ENCODE measurements at places on chromosomes 4 and X.

DNA sequence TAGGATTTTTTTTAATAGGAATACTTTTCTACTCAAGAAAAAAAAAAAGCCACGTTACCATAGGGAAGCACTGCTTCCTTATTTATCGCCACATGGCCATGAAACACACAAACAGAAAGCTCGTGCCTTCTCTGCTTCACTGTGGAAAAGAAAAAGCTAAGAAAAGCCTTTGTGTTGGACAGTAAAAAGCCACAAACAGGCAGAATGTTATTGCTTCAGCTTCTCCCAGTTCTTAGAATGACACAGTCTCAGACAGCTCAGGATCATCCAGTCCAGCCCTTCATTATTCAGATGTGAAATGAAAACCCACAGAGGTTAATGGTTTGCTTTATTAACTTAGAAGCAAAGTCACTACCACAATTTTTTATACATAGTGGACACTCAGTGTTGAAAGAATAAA is 181.6 kb upstream of the NOCT start:
- no peak for DNase-seq

GRCh38 chr4:117545039-117545438 is 459.7 kb upstream of the TRAM1L1 start:
- no peak for DNase-seq

GRCh38 chrX:15977644-15978043 is 123.0 kb upstream of the AP1S2 start:
- DNase-seq: no peak

DNA sequence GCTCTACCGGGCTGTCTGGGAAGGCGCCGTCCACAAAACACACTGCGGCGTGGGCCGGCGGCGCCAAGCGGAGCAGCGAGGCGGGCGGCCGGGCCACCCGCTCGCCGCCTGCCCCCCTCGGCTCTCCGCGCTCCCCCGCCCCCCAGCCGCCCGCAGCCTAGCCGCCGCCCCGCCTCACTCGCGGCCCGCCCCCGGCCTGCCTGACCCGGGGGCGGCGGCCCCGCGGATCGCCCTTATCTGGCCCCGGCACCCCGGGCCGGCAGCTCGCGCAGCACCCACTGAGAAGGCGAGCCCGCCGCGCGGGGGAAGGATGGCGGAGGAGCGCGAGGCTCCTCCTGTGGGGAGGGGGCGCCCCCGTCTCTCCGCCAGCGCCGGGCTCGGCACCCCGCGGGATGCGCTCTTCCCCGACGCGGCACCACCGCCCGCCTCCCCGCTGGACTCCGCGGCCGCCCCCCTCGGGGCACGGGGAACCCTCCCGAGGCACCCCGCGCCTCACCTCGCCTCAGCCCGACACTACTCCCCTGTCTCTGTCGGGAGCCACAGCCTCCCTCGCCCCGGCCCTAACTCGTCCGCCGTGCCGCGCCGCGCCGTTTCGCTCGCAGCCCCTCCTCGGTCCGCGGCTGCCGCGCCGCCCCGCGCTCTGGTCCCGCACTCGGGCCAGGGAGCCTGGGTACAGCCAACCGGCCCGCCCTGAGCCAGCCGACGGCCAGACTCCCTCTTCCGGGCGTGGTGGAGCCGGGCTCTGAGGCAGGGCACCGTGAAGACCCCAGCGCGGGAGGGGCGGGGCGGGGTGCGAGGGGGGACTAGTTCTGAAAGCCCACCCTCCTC is 566 bp downstream of the ATP11C start:
- peak; percentile 7 for DNase-seq

DNA sequence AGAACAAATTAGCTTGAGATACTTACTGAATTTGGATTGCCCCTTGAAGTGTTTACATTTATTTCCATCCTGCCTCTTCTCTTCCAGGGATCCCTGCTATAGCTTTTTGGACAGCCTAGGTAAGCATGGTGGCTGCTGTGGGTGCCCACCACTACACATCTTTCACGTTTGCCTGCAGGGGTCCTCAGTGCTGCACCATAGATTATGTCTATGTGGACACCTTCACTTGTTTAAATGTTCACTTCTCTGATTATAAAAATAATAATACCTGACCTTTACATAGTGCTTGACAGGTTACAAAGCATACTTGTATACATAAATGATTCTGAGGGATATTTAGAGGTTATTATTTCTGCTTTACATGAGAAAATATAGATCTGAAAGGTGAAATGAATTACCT is 67.9 kb upstream of the SLC4A4 start:
- peak; percentile 6 for DNase-seq

- no peak for DNase-seq
Measured at GRCh38 chr4:62622089-62622488, 1422.0 kb downstream of the ADGRL3 start.

DNA sequence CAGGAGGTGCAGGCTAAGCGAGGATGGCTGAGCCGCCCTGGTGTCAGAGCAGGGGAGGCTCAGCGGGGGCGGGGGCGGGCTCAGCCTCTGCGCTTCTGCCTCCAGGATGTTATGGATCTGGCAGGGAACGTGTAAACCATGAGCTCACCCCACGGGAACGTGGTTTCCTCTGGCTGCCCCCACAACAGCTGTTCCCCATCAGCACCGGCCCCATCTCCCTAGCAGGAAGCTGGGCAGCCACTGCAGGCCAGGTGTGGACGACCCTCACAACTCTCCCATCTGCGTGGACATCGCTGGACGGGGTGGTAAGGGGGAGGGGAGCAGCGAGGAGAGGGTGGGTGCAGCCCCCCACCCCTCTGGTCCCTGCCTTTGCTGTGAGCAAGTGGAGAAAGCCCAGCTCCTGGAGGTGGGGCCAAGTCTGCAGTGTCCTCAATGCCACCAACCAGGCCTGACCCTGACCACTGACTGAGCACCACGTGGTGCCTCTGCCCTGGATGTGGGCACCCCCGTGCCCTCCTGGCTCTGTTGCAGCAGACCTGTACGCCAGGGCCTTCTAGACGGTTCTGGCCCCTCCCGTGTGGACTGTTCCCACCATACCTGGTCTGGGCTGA is 28.1 kb upstream of the SPON2 start:
- DNase-seq: no peak

DNA sequence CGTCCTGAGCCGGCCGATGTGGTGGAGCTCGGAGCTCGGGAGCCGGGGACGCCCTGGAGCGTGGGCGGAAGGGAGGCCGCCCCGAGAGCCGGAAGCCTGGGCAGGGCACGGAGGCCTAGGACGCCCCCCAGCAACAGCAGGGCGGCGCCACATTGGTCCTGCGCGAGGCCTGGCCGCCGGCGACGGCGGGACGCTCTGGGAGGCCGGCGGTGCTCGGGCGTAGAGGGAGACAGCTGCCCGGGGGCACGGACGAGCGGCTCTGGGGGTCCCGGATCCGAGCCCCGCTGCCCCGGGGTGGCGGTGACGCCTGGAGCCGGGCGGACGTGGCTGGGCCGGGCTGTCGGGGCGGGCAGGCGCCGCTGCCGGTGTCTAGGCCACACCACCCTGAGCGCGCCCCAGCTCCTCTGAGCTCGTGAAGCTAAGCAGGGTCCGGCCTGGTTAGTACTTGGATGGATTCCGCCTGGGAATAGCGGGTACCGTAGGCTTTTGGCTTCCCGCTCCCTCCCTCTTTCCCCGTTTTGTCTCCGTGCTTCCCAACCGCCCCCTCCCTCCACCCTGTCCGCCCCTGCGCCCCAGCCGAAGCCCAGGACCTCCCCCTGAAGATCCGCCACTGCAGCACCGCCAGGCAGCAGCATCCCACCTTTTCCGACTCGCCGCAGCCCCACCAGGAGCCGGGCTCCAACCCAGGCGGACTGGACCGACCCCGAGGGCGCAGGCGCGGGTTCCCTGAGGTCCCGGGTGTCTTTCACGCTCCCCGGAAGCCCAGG is 12.1 kb downstream of the FRG2 start:
- DNase-seq: no peak

- no peak for DNase-seq
Measured at GRCh38 chr4:10625131-10625530, 59.4 kb downstream of the CLNK start.

GRCh38 chr4:98659106-98659592 is 738 bp upstream of the TSPAN5 start:
- DNase-seq: no peak

- no peak for DNase-seq
Measured at GRCh38 chrX:29082558-29082957, 495.3 kb downstream of the IL1RAPL1 start.

GRCh38 chr4:174749091-174749490 is 80.0 kb downstream of the GLRA3 start:
- no peak for DNase-seq

DNA sequence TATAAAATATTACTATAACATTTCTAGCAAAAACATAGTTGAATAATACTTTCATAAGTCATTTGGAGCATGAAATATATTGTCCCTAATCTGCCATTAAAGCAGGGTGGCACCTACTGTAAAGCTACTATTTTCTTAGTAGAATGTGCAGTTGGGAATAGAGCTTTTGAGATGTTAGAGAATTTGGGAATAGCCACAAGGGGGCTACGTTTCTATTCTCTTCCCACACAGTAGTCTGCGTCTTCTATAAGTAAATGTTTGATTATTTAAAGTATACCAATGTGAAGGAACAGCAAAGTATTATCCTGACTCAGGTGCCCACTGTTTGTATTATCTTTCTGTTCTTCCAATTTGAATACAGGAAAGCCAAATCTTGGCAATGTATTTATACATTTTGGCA is 323.2 kb upstream of the GIMD1 start:
- DNase-seq: no peak

GRCh38 chrX:138756234-138756633 is 44.7 kb upstream of the FGF13 start:
- no peak for DNase-seq

- DNase-seq: no peak
Measured at GRCh38 chr4:108169664-108170063, 932 bp upstream of the LEF1 start.

GRCh38 chrX:71177327-71177726 is 32.7 kb downstream of the NLGN3 start:
- no peak for DNase-seq

GRCh38 chr4:103895876-103896465 is 176.2 kb upstream of the TACR3 start:
- DNase-seq: no peak

GRCh38 chrX:13719192-13719856 is 15.1 kb downstream of the TRAPPC2 start:
- no peak for DNase-seq

DNA sequence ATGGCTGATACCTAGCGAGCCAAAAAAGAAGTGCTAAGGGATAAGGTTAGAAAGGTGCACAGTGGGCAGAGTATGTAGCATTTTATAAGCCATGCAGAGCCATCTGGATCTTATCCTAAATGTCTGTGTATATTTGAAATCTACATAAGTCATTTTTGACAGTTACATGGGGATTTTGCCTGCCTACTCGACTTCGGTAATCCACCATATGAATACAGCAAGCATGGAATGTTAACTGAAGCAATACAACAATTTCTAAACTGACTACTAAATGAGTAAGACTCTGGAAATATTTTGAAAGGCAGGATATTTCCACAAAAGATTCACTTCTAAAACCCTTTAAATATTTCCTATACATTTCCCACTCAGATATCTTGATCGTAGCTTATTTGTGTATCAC is 122.5 kb downstream of the KCNIP4 start:
- DNase-seq: no peak

GRCh38 chr4:68960294-68961163 is 8.9 kb upstream of the UGT2A3 start:
- DNase-seq: no peak

DNA sequence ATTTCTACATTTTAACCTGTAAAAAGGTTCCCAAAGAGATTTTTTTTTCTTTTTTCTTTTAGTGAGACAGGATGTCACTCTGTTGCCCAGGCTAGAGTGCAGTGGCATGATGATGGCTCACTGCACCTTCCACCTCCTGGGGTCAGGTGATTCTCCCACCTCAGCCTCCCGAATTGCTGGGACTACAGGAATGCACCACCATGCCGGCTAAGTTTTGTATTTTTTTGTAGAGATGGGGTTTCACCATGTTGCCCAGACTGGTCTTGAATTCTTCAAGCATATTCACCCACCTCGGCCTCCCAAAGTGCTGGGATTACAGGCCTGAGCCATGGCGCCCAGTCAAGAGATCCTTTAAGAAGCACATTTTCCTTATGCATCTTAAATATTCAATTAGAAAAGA is 12.6 kb downstream of the RHOH start:
- no peak for DNase-seq

GRCh38 chr4:158250321-158250720 is 40.0 kb downstream of the TMEM144 start:
- no peak for DNase-seq

DNA sequence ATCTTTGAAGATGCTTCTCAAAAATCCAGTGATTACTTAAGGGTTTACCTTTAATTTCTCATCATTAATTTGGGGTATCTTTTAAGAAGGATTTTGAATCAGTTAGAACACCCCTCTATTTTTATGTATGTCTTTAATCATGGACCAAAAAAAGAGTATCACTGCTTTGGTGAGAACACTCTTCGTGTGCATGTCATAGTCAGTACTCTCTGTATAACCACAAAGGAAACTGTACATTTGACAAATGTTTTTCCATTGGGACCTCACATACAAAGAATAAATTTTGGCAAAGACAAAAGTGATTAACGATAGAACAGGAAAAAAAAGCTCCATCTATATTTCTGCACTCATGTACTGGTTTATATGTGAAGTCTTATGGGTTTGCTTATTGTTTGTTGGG is 31.3 kb downstream of the FAM241A start:
- DNase-seq: no peak

GRCh38 chrX:37627602-37628001 is 56.1 kb downstream of the LANCL3 start:
- no peak for DNase-seq

GRCh38 chr4:32697281-32697814 is 1977.2 kb downstream of the PCDH7 start:
- DNase-seq: no peak

GRCh38 chrX:29890646-29891200 is 324.6 kb upstream of the MAGEB2 start:
- no peak for DNase-seq

DNA sequence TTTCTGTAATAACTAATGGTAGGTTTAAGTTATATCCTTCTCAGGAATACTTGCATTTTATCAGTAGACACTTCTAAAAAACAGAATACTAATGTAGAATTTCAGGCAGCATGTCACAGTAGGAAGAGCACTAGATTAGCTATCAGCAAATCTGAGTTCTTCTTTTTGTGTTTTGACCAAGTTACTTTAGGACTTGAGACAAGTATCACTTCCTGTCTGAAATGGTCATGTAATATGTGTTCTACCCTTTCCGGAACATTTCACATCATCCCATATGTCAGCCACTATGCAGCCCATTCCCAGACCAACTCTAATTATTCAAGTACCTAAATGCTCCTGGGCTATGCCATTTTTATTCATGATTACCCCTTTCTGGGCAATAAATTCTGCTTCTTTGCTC is 401.8 kb upstream of the RPS6KA3 start:
- no peak for DNase-seq

All from stimulated activated CD8-positive, alpha-beta memory T cell treated with anti-CD3 and anti-CD28 coated beads, Interleukin-4, amount 100 ng/mL, for 1 hour (primary cell).